ENCODE measurements at places on chromosomes 1 and 21. TPM values are rescaled to one million over a fixed set of nuclear protein-coding genes. Genes with fewer than 3 reads are reported as not detected.

Gene ACTL8
- 0.12 TPM for total RNA-seq

Gene OR10J1
- total RNA-seq = 0.25 TPM

Gene SOX13
- total RNA-seq = 4.5 TPM

Gene PRAMEF20
- not detected for total RNA-seq
